ENCODE measurements at places on chromosomes 2 and 18.

- DNase-seq: no peak
Observed at GRCh38 chr2:23944527-23944926, 4.3 kb downstream of the UBXN2A start.

GRCh38 chr2:70420740-70421139 is 118.9 kb upstream of the FAM136A start:
- no peak for DNase-seq

GRCh38 chr18:68263481-68263880 is 451.4 kb downstream of the TMX3 start:
- DNase-seq: no peak

DNA sequence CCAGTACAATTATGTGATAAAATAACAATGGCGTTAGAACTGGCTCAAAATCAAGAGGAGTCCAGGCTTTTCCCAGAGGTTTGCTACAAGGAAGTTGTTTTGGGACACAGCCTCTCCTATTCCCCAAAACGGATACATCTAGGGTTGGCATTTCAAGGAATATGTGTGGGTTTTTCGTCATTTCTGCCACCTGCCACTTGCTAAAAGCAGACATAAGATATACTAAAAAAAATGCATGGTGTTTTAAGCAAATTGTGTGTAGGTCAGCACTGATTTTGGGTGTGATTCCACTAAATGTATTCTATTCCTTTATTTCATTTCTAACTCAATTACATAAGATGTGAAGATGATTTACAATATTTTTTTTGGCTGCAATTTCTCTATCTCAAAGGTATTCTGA is 36.4 kb upstream of the GCG start:
- DNase-seq: no peak

DNA sequence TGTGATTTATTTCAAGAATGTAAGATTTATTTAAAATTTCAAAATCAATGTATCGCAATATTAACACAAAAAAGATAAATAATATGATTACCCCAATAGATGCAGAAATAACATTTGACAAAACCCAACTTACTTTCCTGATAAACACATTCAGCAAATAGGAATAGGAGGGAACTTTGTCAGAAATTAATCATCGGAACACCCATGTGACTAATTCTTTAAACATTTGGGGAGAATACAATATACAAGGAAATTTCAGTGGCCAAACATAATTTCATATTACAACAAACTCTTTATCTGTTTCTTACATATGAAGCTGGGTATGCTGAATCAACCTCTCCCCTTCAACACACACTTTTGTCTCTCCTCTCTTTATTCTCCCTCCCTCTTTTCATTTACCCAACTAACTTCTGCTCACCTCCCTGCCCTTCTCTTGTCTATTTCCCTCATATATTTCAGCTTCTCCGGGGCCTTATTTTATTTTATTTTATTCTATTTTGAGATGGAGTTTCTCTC is 309.6 kb upstream of the CNTNAP5 start:
- DNase-seq: no peak

GRCh38 chr2:39359453-39360038 is 77.5 kb downstream of the MAP4K3 start:
- DNase-seq: no peak

GRCh38 chr18:9824474-9824832 is 61.3 kb upstream of the TXNDC2 start:
- DNase-seq: no peak

DNA sequence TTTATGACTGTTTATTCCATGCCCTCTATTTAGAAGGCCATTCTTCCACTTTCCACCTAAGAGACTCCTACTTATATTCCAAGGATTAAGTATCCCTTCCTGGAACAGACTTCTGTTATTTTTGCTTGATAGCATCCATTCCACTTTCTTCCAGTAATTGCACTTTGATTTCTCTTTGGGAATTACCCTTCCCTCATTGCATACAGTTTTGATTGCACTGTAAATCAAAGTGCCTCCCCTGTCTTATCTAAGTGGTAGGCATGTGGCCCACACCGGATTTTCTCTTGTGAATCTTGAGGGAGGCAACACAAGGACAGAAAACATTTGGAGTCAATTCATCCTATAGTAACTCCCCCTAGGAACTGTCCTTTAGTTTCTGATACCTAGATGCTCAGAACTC is 120.4 kb downstream of the PDE11A start:
- DNase-seq: no peak

GRCh38 chr2:86305915-86306254 is 31.5 kb downstream of the REEP1 start:
- no peak for DNase-seq

- DNase-seq: peak; percentile 87
Observed at GRCh38 chr2:237085248-237086221, at the start of gene COPS8. TSS of gene COPS8 (plus strand) at chr2:237085889. CDS start at chr2:237085965, 76 bp downstream.

GRCh38 chr2:19046986-19047780 is 311.2 kb downstream of the OSR1 start:
- DNase-seq: no peak

GRCh38 chr2:166485558-166486178 is 8.4 kb downstream of the SCN7A start:
- DNase-seq: no peak

- DNase-seq: no peak
Observed at GRCh38 chr2:54430649-54431048, 25.5 kb upstream of the SPTBN1 start.

DNA sequence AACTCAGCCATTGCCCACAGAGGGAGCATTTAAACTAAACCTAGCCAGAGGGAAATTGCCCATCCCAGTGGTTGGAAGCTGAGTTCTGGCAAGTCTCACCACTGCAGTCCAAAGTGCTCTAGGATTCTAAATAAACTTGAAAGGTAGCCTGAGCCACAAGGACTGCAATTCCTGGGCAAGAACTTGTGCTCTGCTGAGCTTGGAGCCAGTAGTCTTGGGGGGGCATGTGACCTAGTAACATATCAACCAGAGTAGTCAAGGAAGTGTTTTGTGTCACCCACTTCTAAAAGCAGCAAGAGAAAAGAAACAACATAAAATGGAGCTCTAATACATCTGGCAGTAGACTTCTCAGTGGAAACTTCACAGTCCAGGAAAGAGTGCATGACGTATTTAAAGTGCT is 167.0 kb downstream of the PTH2R start:
- DNase-seq: no peak

DNA sequence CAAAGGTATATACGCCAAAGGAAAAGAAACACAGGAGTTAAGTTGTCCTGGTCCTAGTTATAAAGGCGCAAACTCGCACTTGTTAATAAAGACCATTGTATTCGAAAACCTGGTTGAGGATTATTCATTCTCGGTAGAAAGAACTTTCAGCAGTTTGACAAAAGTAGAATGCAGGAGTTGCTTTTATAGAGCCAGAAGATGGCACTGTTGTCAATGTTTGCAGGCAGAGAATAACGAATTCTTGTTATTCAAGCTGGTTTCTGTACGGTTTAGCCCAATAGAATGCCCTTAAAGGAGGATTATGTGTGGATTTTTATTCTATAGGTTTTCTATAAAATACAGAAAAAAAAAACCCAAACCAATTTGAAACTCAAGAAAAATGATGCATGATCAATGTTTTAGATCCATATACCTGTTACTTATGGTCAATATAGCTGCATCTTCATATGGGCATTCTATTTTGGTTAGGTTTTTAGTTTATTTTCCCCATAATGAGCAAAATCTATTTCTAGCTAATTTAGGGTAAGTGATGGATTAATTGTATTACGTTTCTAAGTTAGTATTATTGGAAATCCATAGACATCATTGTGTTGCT is 510.3 kb downstream of the PLCL1 start:
- DNase-seq: no peak

DNA sequence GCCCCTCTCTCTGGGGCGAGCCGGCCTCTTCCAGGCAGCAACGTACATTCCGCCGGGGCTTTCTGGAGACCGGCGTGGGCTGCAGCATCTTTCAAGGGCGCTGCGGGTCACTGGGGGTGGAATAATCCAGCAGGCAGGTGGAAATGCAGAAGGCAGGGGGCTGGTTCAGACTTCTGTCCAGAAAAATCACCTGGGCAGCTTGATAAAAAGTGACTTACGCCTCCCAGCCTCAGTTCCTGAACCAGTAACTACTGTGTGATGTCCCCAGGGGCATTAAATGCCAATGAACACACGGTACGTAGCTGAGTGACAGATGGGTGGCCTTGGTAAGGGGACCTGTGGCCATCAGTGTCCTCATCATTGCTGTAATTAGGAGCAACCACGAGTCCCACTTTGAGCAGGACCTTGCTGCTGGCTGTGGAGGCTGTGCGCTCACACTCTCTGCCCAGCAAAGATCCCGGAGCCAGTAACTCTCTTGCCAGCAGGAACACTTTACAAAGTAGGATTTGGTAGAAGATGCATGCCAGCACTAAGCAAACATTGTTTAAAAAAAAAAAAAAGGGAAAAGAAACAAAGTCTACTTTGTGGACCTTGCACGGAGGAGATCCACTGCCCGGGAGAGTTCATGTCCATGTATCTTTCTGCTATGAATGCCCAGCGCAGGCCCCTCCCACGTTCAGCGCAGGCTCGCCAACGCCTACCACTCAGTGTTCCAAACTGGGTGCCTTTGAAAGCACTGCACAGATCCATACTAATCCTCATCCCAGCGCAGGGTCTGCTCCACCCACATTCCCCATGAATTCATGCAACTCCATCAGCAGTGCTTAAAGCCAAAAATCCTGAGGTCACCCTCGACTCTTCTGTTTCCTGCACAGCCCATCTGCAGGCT is 177.3 kb downstream of the HDAC4 start:
- DNase-seq: no peak

GRCh38 chr2:177692783-177693269 is 300.3 kb downstream of the AGPS start:
- DNase-seq: no peak

- no peak for DNase-seq
Observed at GRCh38 chr2:43180897-43181296, 45.5 kb downstream of the ZFP36L2 start.

DNA sequence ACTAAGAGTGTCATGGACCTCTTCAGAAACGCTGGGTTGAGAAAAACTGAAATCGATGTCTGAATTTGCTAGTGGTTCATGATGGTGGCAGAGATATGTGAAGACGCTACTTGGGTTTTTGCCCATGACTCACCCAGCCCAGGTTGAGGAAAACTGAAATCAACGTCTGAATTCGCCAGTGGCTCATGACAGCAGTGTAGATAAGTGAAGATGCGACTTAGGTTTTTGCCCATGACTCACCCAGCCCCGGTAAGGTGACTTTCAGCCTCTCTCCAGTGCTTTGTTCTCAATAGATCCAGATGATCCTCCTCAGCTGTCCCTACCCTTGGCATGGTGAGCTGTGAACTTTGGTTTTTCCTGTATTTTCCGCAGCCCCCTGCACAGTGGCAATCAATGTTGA is 105.3 kb upstream of the SIX3 start:
- DNase-seq: peak; percentile 27

DNA sequence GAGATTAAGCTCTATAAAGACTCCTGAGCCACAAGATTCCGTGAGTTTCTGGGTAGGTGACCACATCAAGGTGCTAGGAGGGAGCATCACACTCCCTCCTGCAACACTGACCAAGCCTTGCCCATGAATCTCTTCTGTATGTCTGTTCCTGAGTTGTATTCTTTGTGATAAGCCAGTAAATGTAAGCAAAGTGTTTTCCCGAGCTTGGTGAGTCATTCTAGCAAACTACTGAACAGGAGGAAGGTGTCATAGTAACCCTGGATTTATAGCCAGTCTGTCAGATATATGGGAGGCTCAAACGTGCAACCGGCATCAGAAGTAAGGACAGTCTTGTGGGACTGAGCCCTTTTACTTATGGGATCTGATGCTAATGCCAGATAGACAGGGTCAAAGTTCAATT is 346.1 kb upstream of the KYNU start:
- DNase-seq: no peak

- peak; percentile 67 for DNase-seq
Observed at GRCh38 chr2:73268830-73269685, 15.2 kb downstream of the FBXO41 start.

GRCh38 chr18:74175658-74176057 is 27.3 kb downstream of the TIMM21 start:
- DNase-seq: no peak

- no peak for DNase-seq
Observed at GRCh38 chr2:174217869-174218268, 30.5 kb downstream of the OLA1 start.

DNA sequence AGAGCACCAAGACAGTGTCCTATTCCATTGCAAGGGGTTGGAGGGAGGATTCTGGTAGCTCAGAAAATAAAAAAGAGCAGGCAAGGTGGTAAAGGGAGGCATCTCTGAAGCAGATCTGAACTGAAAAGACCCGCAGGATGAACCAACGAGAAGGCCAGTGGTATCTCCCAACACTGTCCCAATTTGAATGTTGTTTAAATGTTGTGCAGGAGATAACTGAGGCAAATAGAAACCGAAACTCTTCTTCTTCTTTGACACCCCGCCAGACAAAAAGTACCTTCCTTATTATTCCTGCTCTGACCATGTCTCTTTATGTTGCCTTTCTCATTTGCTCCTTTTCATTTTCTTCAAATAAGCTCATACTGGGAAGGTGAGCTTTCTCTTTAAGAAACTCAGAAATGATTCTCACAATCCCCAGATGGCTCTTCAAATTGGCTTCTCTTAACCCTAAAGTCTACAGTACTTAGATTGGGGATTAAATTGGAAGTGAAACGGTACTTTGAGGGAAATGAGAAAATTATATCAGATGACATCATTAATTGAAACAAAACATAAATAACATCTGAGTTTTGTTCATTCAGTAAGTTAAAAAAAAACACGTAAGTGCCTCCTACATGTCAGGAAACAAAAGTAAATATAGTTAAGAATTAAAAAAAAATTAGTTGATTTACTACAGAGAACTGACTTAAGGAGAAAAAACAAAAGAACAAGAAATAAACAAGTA is 143.6 kb downstream of the WDPCP start:
- DNase-seq: no peak

DNA sequence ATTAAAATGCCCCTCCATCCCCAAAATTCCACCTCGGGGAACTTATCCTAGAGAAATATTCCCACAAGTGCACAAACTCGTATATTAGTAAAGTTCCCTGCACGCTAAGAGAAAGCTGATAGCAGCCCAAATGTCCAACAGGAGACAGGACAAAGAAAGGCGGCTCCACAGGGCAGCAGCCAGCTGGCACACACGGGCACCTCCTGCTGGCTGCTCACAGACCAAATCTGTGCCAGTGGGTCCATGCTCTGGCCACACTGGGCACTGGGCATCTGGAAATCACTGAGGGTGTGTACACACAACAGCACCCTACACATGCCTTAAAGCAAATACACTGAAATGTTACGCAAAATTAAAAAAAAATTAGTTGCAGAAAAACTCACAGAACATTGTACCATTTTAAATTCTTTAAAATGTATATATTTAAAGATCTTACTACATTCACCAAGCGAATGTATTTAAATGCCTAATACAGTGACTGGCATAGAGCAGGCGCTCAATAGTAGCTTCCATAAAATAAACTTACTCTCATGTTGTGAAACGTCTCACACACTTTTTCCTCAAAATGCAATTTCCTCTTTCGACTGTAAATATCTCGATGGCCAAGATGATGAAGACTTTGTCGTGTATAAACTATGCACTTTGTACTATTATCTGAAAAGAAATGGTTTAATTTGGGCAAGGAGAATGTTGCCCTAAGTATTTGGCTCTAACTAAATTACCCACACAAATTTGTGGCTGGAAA is 19.4 kb downstream of the ZNF516 start:
- DNase-seq: no peak

- DNase-seq: no peak
Observed at GRCh38 chr2:86035376-86035882, 70.3 kb downstream of the POLR1A start.

All from stimulated activated naive CD4-positive, alpha-beta T cell treated with Interleukin-2 at 50 U/mL for 16 hours (primary cell).